ENCODE measurements at places on chromosomes 6 and 20.

DNA sequence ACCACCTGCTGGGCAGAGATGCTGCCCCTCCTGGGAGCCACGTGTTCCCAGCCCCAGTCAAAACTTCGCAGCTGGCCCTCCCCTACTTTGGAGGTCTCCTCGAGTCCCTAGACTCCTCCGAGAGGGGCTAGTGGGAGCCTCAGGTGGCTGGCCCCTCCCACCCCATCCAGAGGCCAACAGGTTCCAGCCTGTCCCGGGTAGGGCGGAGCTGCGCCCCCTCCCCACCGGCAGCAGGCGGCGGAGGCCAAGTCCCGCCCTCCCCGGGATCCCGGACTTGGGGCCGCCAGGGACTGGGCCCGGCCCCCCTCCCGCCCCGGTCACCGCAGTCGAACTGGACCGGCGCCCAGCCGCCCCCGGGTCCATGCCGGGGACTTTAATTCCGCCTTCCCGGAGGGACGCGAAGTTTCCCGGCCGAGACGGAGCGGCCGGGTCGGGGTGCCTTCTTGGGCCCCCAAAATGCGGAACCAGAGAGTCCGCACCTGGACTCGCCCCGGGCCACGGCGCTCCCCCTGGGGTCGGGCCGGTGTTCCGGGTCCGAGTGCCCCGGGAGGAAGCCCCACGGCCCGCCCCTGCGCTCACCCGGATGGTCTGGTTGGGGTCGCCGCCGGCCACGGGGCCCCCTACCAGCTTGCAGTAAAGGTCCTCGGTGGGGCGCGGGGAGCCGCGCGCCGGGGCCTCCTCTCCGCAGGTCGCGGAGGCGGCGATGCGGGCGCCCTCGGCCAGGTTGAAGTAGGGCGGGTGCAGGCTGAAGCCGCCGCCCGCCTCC is 559 bp downstream of the LAMA5 start:
- DNase-seq = no peak

DNA sequence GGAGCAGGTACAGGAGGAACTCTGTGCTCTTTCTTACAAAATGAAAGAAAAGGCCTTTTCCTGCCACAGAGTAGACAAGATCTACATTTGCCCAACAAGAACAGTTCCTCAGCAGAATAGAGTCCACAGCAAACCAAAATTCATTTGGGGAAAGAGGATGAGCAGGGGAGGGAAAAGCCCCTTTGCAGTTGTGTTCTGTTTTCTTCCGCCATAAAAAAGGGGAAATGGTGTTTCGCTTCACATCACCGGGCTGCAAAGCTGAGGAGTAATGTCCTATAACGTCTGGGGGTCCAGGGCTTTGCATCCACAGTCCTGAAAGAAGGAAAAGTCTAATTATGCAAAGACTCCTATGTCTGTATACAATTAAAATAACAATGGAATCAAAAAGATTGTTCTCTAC is at the start of gene GPR31:
Gene GPR31 (minus strand): TSS at position 118 of the 400 bp plus-strand sequence. CDS start 149 bp downstream, outside the sequence.
- no peak for DNase-seq

- no peak for DNase-seq
These were observed 198.6 kb downstream of the CDKAL1 start for GRCh38 chr6:20732896-20733295.

- DNase-seq = no peak
These were observed 56.2 kb upstream of the TULP4 start for GRCh38 chr6:158255989-158256601.

GRCh38 chr6:19024737-19025136 is 637.6 kb downstream of the RNF144B start:
- DNase-seq = no peak

GRCh38 chr20:55097621-55098020 is 622.2 kb downstream of the DOK5 start:
- DNase-seq = no peak

DNA sequence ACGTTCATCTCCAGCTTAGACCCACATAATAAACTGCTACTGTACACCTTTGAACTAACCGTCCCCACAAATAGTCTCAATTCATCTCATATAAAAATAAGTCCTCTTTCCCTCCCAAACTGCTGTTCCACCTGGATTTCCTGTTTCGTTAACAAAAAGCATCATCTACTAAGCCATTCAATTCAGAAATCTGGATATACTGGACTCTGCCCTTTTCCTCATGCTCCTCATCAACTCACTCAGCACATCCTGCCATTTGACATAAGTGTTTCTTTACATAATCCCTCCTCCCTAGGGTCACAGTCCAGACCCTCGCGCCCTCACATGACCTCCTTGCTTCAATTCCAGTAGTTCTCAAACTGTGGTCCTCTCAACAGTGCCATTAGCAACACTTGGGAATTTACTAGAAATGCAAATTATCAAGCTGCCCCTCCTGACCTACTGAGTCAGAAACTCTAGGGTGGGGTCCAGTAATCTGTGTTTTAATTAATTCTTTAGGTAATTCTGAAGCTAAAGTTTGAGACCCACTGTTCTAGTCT is 4.5 kb downstream of the MKKS start:
- DNase-seq = no peak

- no peak for DNase-seq
These were observed 136.4 kb upstream of the PLCB4 start for GRCh38 chr20:8932192-8933165.

GRCh38 chr20:37542281-37542680 is 14.6 kb upstream of the BLCAP start:
- no peak for DNase-seq

DNA sequence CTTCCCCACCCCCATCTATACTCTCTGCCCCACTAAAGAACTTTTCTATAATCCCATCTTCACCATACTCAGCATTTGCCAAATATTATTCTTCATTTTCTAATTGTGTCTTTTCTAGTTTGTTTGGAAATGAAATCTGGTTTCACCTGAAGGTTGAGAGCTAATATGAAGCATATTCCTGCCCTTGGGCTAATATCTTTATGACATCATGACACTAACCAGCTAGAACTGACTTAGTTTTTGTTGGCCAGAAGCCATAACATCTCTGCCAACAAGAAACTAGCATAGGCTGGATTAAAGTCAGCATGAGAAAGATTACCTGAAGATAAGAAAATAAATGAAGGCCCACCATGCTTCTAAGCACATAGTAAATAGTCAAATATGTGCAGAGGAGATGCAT is 16.7 kb downstream of the UNC5CL start:
- no peak for DNase-seq

Data from activated naive CD4-positive, alpha-beta T cell (primary cell).